ENCODE measurements at places on chromosomes 7 and 10. TPM values are rescaled to one million over a fixed set of nuclear protein-coding genes. Genes with fewer than 3 reads are reported as not detected.

DNA sequence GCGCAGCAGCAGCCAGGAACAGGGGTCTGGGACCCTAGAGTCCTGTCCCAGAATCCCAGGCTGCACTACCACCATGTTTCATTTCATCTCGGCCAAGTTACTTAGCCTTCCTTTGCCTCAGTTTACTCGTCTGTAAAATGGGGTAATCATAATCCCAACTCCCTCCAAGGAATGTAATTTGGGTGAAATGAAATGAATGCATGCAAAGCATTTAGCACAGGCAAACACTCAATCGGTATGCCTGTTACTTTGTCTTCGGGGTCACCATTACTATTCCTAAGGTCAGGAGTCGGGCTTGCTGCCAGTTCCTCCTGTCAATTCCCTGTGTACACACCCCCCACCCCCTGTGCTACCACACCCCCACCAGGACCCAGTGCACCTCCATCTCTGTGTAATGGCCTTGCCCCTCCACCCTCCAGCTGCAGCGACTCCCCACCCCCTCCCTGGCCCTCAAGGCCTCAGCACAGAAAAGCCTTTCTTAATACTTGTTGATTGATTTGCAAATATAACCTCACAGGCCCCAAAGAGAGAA is 1.7 kb downstream of the TNS3 start:
- no peak for DNase-seq

DNA sequence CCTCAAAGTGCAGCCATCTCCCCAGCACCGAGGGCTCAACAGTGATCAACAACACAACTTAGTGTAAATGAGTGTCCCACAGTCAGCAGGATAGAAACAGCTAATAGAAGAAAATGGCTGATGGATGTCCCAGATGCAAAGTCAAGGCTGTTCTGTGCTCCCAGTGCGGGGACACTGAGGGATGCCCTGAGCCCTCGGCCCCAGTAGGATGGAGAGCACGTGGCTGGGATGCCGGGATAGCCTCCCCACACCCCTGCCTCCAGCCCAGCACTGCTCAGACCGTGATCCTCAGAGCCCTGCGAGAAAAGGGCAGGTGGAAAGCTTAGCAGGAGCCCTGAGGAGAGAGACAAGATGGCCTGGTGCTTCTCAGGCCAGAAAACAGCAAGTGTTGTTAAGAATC is 243.9 kb upstream of the TCERG1L start:
- DNase-seq: no peak

- no peak for DNase-seq
These were observed 107.8 kb downstream of the GALNT17 start for GRCh38 chr7:71239586-71240268.

DNA sequence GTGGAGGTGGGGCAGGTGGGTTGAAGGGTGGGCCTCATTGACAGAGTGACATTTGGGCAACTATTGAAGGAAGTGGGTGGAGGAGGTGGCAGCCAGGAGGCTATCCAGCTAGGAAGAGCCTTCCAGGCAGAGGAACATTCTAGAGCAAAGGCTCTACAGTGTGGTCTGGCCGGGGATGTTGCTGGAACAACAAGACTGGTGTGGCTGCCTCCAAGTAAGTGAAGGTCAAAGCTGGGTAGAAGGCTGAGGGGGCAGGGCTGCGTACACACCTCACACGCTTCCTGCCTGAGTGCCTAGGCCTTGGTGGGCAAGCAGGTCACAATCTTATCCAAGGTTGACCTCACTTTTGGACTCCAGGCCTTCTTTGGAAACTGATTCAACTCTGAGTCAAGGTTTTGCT is 6.6 kb downstream of the CPA1 start:
- no peak for DNase-seq

Gene TYSND1
- 18.1 TPM for polyA plus RNA-seq

Gene AGR3
- polyA plus RNA-seq: 1.3 TPM
